ENCODE measurements at places on chromosomes 13 and 19.

GRCh38 chr19:5093948-5094718, 125.2 kb downstream of the KDM4B start:
- DNase-seq: no peak

- no peak for DNase-seq
Observed at GRCh38 chr13:25291691-25292090, 4.4 kb upstream of the MTMR6 start.

GRCh38 chr13:74891610-74892009, 590.4 kb downstream of the TBC1D4 start:
- no peak for DNase-seq

DNA sequence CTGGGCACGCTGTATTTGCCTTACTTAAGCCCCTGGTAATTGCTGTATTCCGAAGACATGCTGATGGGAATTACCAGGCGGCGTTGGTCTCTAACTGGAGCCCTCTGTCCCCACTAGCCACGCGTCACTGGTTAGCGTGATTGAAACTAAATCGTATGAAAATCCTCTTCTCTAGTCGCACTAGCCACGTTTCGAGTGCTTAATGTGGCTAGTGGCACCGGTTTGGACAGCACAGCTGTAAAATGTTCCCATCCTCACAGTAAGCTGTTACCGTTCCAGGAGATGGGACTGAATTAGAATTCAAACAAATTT, 676 bp downstream of the BRCA2 start:
- DNase-seq: no peak

- no peak for DNase-seq
Observed at GRCh38 chr19:6713773-6714692, 6.4 kb downstream of the C3 start.

DNA sequence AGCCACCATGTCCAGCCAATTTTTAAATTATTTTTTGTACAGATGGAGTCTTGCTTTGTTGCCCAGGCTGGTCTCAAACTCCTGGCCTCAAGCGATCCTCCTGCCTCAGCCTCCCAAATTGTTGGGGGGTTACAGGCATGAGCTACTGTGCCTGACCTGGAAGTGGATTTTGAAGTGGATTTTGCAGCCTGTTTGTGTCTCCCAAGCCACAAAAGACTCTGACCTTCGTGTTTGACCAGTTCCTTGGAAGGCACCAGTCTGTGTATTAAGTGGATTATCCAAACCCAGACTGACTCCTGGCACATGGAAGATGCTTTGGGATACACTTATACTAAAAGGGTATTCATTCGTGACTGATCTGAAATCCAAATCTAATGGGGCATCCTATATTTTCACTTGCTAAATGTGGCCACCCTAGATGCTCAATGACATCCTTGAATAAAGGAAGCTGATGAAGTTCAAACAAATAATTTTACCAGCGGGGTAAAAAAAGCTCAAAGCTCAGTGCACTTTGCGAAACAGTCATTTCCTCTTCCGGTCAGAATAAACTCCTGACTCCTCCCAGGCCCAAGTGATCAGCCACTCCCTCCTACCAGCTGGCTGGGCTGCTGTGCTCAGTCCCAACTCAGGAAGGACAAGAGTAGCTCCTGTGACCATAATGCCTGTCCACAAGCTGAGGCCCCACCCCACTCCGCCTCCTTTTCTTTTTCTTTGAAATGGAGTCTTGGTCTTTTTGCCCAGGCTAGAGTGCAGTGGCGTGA, 32.6 kb upstream of the GATAD2A start:
- DNase-seq: no peak

- DNase-seq: peak; percentile 44
Observed at GRCh38 chr19:36152352-36153091, at the start of gene COX7A1. Gene COX7A1 (minus strand): TSS chr19:36152447. CDS start chr19:36152407, 40 bp downstream.
